ENCODE measurements at places on chromosomes 13 and 19.

DNA sequence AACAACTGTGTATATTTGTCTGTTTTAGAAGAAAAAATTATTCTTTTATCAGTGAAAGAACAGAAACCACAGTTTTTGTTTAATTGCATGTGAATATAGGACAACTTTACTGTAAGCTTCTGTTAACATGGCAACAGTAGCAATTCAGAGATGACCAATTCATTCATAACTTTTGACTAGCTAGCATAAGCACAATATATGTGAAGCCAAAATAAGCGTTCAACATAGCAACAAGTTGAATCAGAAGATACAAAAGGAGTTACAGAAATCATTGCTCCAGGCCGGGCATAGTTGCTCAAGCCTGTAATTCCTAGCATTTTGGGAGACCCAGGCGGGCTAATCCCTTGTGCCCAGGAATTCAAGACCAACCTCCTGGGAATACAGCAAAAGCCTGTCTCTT lies 197.1 kb upstream of the GPC6 start:
- no peak for DNase-seq

- no peak for DNase-seq
These were observed 25.2 kb downstream of the KCTD15 start for GRCh38 chr19:33821871-33822270.

DNA sequence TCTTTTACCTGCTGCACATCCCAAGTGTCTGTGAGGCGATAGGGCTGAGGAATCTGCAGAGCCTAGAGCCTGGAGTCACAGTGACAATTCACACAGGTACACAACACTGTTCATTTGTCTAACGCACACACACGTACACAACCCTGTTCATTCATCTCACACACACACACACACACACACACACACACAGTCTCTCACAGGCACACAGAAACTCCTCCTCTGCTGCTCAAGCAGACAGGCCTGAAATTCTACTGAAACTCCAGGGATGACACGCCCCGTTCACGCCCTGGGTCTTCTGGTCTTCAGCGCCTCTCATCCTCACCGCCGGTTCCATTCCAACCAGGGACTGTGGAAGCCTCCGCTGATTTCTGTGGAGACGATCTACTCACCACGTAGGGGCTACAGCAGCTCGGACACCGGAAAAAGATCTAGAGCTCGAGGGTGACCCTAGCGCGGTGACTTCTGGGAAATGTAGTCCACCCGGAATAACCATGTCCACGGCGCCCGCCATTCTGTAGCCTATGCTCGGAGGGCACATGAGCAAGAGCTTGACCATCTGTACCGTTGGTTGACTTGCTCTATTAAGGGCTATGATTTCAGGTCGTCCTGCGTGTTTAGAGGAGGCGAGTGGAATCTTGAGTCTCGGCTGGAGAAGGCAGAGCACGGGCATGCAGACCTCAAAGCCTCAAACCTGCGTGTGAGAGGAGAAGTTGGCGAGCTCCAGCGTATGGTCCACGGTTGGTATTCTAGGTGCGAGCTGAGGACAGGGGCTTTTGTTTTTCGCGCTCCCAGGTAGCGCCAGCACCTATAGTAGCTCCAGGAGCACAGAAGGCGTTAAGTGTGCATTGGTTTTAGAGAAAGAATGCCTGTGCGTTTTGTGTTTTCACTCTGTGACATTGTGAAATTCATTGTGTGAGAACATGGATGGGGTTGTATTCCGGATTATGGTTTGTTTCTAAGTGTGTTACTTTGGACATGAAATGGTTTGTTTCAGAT lies 33.4 kb downstream of the ZNF45 start:
- DNase-seq, result peak; percentile 77

- DNase-seq, result no peak
These were observed 72.1 kb downstream of the KLF12 start for GRCh38 chr13:74061926-74062595.

DNA sequence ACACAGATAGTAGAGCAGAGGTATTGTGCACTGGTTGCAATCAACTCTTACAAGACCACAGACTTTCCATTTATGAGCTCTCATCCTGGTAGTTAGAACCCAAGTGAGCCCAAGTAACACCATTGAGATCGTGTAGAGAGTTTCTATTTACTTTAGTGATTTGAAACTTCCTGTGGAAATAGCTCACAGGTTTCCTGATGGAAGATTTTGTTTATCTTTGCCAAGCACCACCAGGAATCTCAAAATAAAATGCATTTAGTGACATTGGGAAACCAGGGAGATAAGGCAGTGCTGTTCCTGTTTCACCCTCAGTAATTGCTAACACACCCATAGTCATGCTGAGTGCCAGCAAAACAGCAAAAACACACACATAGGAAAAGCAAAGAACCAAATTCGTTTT lies 102.5 kb downstream of the FLT1 start:
- DNase-seq, result no peak

DNA sequence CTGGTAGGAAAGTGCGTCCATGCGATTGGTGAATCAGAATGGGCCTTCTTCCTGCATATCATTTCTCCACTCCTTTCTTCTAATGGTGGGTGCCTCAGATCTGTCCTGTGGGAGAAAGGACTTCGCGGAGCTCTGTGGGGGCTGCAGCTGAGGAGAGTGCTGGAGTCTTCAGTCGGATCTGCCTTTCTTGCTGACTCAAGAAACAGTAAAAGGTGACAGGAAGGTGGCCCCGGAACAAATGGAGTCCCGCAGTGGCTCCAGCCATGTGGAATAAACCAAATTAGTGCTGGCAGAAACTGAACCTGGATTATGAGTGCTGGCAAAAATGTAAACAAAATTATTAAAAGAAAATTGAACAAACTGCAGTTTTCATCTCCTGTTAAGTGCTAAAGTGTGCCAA lies 15.1 kb upstream of the GAS6 start:
- no peak for DNase-seq

- DNase-seq, result no peak
These were observed 13.6 kb downstream of the C19orf25 start for GRCh38 chr19:1465191-1466016.

- no peak for DNase-seq
These were observed 91.3 kb downstream of the ZMYM2 start for GRCh38 chr13:20049558-20050473.

GRCh38 chr19:11067356-11068113 lies 21.7 kb upstream of the LDLR start:
- DNase-seq, result no peak

DNA sequence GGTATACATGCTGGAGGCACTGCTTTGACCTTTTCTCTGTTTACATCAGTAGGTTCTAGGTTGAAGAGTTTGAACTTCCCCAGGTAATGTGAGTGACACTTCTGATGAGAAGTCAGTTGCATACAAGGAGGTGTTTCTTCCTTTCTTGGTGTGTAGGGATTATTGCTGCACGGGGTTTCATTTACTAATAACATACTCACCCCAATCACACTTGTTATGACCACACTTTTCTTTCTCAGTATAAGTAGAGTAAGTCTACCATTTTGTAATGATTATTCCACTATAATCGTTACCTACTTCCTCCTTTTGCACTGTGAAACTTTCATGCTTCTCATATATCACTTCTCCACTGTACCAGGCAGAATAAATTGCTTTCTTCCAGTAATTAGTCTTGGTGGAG lies 138.0 kb downstream of the TNFSF13B start:
- no peak for DNase-seq

DNA sequence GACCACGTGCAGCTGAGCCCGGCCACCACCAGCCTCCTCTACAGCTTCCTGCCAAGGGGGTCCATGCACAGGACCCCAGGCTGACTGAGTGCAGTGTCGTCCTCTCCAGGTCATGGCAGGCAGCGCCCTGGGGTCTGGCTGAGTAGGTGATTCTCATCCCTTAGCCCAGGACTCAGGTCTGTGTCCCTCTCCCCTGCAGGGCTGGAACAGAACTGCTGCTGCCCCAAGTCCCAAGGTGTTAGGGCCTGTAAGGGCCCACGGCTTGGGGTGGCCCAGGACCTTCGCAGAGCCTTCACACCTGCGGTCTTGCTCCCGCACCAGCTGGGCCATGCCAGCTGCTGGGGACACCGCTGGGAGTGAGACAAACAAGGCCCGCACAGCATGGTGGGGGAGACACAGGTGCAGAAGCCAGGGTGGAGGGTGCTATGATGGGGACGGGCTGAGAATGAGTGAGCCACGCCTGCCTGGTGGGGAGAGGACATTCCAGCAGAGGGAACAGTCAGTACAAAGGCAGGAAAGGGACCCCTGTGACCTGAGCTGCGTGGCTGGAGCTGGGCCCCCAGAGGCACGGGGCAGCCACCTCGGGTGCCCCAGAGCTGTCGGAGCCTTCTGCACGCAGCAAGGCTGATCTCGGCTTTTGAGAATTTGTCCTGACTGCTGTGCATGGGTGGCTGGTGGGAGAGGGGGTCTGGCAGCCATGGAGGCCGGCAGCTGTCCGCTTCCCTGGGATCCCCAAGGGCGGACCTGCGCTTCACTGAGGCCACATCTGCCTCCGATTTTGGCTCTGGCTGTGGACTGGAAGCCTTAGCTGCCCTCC lies 11.9 kb downstream of the PLEKHF1 start:
- DNase-seq, result no peak

DNA sequence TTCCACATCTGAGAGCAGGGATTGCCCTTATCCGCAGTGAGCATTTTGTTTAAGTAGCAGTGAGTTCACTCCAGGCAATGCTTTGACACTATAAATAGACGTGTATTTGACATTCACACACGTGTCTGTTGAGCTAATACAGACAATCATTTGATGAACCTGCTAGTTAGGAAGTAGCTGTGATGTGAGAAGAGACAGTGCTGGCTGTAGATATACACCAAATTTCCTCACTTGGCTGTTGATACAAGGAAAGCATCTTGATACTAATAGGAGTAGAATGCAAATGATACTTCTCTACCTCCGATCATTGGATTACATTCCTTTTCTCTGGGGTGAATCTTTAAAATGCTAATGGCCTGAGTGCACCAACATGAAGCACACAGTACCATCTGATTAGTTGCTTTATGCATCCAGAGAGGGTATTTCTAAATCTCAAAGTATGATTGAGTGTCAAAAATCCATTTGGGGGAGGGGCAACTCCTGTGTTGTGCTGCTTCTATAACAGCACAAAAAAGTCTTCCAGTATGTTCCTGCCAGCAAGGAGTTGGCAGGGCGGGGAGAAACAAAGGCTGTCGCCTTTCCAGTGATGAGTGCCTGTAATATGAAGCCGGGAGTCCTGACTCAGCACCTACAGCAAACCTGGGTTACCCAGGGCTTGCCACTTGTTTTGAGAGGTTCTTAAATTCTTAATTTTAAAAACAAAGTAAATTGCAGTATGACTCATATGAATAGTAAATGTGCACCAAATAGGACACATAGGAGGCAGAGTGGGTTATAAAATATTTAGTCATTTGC lies 7.0 kb downstream of the CUL4A start:
- DNase-seq, result no peak

- DNase-seq, result no peak
These were observed 763 bp downstream of the FXYD7 start for GRCh38 chr19:35143818-35144217.

GRCh38 chr13:94324767-94325540 lies 154.5 kb downstream of the DCT start:
- no peak for DNase-seq

DNA sequence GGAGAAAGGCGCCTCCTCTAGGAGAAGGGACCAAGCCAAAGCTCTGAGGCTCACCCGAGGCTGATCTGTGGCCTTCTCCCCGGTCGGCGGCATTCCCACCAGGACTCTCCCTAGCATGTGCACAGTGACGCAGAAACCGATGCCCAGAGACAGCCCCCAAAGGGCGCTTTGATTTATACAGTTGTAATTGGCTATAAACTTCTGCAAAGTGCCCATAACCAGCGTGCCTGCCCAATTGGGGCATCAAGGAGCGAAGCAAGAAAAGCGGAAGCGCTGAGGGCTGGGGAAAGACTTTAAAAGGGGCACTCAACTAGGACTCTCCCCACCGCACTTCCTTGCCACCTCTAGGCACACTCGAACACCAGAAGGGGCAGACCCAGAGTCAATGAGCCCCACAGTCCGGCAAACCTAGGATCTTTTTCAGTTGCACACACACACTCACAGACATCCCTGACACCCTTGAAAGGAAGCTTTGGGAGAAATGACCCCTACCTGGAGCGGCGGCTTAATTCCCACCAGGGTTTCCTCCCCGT lies 1.8 kb downstream of the CDX2 start:
- no peak for DNase-seq

DNA sequence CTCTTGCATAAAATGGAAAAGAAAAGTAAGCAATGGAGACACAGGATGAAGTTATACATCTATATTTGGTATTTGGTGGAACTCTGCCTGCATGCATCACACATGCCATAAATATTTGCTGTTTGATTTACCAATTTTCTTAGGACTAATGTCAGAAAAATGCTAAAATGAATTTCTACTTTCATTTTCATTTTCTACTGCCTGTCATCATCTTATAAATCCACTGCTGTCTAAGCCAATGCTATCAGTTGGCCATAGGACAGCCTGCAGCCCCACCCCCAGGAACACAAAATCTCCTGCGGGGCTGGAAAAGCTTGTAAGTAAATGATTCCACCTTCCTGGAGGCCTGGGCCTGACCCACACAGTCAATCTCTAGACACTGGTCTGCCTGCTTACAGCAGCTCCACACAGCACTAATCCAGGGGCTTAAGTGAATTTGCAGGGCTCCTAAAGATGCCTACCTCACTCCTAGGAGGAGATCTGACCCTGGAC lies 122.0 kb downstream of the ENOX1 start:
- DNase-seq, result peak; percentile 13

DNA sequence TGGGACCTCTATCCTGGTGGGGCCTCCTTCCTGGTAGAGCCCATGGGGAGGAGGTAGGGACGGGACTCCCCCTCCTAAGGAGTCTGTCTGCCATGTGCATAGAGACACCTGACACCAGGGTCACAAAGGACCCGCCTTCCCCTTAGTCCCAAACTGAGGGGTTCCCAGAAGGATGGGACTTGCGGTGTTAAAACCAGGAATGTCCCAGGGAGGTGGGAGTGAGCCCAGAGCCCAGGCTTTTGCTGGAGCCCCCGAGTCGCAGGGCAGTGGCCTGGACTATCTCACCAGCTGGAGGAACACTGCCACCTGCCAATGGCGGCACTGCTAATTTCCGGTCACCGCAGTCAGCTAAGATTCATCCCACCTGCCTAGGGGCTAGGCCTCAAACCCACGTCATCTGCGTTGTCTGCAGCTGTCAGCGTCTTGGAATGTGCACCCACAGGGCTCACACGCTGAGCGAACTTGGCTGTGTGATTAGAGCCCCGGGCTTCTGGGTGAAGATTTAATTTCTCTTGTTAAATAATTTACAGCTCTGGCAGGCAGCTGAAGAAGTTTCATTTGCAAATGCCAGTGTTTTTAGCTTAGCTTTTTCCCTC lies 31.9 kb upstream of the ATP11A start:
- DNase-seq, result peak; percentile 39
